ENCODE measurements at places on chromosomes 5 and 9.
A peak's percentile ranks its signal among the peaks of the same experiment; 100 is the strongest.

GRCh38 chr9:112021742-112022141 is 125.1 kb downstream of the UGCG start:
- no peak for DNase-seq

DNA sequence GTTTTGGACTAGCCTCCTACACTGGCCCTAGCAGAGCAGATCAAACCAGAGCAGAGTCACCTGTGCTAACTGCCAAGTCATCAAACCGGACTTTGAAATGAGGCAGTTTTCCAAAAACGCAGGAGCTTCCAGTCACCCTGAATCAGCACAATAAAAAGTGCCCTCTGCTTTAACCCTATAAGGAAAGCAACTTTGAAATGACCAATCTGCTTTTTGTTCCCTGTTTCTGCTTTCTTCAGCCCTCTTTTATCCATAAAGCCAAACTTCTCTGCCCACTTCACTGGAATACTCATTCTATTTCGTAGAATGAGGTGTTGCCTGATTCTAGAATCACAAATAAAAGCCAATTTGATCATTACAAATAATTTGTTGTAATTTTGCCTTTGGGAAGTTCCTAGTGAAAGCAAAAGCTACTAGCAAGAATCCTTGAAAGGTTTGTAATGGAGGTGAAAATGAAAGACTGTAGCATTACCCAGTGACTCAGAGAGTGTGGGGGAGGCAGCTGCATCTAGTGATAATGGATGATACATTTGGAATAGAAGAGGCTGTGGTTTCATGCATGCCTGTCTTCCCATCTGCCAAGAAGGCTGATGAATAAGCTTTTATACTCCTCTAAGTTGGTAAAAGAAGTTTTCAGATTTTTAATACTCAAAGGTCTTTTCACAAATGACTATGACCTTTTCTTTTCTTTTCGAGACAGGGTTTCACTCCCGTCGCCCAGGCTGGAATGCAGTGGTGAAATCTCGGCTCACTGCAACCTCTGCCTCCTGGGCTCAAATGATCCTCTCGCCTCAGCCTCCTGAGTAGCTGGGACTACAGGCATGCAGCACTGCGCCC is 14.9 kb downstream of the SPAAR start:
- no peak for DNase-seq

GRCh38 chr9:72292256-72292682 is 72.7 kb downstream of the ZFAND5 start:
- no peak for DNase-seq

DNA sequence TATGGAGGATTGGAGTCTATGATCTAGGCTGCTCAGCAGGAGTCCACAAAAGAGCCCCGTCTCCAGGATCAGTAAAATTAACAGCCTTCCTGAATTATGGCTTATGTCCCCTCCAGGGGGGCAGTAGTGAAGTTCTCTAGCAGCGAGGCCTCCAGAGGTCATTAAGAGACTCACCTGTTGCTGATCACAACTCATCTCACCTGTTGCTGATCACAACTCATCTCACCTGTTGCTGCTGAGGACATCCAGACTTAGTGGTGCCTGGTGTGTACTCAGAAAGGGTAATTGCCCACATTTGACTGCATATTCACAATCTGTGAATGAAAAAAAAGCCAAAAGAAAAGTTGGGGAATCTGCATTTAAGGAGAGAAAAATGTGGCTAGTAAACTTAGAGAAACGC is 129.5 kb downstream of the SMARCA2 start:
- DNase-seq, result no peak

GRCh38 chr5:142896325-142897007 is 126.3 kb downstream of the ARHGAP26 start:
- no peak for DNase-seq

- no peak for DNase-seq
Measured at GRCh38 chr9:79257790-79258351, 313.9 kb upstream of the TLE4 start.

- no peak for DNase-seq
Measured at GRCh38 chr5:147674411-147674810, 108.1 kb downstream of the JAKMIP2 start.

DNA sequence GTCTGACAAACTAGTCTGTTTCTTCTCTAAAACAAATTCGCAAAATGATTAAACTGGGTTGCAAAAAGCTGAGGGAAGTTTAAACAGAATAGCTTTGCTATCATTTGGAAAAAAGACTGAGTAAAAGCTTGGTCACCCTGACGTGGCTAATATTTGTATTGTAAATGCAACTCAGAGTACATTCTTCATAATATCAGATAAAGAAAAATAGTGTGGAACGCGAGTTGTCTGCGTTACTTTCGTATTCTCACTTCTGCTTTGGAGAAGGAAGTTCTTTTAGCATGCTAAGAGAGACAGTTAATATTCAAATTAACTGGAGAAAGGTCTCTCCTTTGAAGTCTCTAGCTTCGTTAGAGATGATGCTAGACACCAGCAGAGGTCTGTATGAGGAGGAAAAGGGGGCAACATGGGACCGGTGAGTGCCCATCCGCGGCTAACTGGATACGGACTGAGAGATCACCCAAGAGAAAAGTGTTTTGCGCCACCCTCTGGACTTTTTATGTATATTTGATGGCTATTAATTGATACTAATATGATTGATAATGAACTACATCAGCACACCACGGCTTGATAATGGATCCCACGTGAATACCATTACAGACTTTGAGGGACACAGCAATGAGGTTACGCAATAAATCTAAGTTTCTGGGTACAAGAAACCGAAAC is 2.9 kb upstream of the CNTRL start:
- DNase-seq, result peak; percentile 34

GRCh38 chr9:105690742-105691141 is 3.6 kb upstream of the TMEM38B start:
- no peak for DNase-seq

- DNase-seq, result no peak
Measured at GRCh38 chr9:99172124-99173091, 49.3 kb downstream of the ALG2 start.

- DNase-seq, result no peak
Measured at GRCh38 chr9:134442486-134443173, 116.4 kb downstream of the RXRA start.

- DNase-seq, result no peak
Measured at GRCh38 chr9:110939573-110939972, 98.7 kb downstream of the LPAR1 start.

DNA sequence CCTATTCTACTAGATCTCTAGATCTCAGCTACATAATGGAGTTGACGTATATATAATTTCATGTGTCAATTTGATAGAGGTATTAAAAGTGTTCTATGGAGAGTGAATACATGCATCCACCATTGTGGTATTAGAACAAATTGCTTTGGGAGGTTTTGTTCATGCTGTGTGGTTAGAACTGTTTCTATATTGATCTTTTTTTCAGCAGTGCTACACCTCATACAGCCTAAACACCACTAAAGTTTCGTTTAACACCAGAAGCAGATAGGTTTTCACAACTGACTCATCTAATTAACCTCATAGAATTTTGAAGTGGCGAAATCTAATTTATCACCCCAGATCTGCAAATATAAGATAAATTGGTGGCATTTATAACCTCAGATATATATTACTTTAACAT is 269.4 kb upstream of the SEMA6A start:
- DNase-seq, result no peak

- DNase-seq, result no peak
Measured at GRCh38 chr9:121667214-121667613, 15.8 kb downstream of the DAB2IP start.

DNA sequence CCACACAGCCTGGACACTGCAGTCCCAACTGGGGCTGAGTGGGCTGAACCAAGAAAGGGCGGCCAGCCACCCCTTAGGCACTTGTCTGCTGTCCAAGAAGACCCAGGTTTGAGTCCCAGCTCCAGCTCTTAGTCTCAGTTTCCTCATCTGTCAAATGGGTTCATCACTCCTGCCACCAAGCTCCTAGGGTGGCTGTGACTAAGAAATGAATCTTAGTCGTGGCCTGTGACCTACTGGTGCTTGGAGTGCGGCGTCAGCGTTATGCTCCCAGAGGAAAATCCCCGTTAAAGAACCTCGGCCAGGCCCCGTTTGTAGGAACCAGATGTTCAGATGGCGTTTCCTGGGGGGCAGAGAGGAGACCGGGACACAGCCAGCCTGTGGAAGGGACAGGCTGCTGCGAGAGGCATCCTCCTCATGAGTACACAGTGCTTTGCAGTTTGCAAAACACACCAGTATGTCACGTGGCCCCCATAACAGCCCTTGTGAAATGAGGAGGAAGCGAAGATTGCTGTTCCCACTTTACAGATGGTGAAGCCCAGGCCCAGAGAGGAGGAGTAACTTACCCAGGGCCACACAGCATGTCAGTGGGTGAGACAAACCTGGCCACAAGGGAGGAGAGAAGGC is 3.3 kb downstream of the FIBCD1 start:
- DNase-seq, result no peak

DNA sequence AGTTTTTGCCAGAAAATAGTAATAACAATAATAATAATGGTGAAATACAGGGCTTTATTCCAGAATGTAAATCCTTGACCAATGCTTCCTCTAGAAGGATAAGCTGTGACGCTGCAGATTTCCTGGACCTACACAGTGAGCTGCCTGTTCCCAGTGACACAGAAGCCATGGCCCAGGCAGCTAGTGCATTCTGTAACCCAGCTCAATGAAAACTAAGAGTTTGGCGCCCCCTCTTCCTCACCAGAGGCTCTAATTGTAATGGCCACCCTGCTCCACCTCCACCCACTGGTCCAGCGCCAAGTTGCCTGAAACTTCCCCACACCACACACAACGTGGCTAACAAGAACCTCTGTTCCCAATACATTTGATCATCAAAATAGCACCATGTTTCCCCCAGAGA is 248.1 kb downstream of the CETN3 start:
- DNase-seq, result peak; percentile 68

- DNase-seq, result no peak
Measured at GRCh38 chr5:145375521-145375920, 459.6 kb downstream of the PRELID2 start.

- DNase-seq, result peak; percentile 74
Measured at GRCh38 chr9:127022913-127023660, 99.3 kb downstream of the ANGPTL2 start.

- DNase-seq, result no peak
Measured at GRCh38 chr9:1294641-1295258, 244.6 kb downstream of the DMRT2 start.

- DNase-seq, result no peak
Measured at GRCh38 chr5:177332031-177332895, 19.2 kb downstream of the LMAN2 start.

GRCh38 chr9:124285903-124286291 is 28.1 kb downstream of the NEK6 start:
- DNase-seq, result peak; percentile 89

- DNase-seq, result no peak
Measured at GRCh38 chr5:36442352-36442751, 140.7 kb upstream of the RANBP3L start.

DNA sequence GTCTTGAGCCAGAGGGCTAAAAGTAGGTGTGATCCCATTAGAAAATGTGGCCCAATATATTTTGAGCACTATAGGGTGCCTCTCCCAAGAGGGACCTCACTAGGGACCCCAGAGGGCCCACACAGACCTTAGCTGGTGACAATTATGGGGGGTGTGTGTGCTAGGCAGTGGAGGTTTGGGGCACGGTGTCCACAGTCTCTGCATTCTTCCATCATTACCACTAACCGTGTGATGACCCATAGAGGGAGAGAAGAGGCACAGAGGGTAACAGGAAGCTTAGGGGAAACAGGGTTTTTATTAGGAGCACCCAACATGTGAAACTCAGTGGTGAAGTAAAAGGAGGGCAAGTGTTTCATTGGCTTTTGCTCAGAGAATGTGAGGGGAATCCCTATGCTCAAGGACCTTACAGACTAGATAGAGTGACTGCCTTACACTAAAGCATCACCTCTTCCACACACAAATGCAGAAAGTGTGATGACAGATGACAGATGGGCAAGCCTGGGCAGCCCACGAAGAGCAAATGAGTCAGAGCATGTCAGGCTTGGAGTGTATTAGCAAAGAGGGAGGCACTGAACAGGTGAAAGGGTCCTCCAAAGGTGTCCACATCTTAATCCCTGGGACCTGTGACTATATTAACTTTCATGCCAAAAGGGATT is 2.5 kb upstream of the ACTL7A start:
- no peak for DNase-seq

GRCh38 chr9:8078641-8079140 is 279.1 kb upstream of the DMAC1 start:
- no peak for DNase-seq

- no peak for DNase-seq
Measured at GRCh38 chr9:1606253-1606652, 408.9 kb upstream of the SMARCA2 start.

- no peak for DNase-seq
Measured at GRCh38 chr9:12790883-12791282, 16.1 kb downstream of the LURAP1L start.

GRCh38 chr9:95870906-95871305 is 4.6 kb upstream of the ERCC6L2 start:
- DNase-seq, result no peak

- DNase-seq, result no peak
Measured at GRCh38 chr5:123286891-123287290, 136.3 kb downstream of the CEP120 start.

DNA sequence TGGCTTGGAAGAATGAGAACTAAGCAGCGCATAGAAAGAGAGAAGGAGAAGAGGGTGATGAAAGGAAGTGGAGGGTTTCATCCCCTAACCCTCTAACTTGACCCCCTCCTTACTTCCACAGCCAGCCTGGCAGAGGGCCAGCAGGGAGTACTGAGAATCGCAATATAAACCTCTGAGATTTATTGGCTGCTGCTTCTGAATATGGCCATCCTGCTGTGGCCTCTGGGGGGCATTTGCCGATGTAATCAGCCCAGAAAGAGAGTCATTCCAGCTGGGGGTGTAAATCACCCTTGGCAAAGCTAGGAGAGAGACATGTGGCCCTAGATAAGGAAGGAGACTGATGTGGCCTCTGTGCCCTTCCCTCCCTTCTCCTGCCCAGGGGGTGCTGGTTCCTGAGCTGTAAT is 960 bp upstream of the GFRA3 start:
- DNase-seq, result no peak

DNA sequence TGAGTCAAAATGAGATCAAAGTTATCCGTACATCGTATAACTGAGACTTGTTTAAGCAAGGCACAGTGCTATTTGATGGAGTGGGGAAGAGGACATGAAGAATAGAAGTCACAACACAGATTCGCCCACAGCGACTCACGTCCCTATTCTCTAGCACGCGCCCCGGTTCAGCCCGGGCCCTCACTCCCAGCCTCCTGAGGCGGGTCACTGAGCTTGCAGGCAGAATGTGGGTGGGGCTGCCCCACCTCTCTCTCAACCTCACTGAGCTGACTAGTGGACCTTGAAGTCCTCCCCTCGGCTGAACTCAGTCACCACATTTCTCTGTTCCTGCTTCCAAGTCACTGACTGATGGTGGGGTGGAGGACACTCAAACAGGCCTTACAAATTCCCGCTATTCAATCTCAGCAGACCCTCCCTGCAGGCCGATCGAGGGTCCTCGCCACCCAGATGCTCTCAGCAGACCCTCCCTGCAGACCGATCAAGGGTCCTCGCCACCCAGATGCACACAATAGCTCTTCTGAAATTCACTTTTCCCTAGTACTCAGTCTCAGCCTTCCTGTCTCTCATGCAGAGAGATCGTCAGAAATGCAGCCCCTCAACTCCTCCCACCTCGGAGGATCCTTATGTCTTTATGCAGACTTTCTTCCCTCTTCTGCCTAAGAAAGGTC is 12.9 kb downstream of the GLDC start:
- DNase-seq, result no peak

All from tibial artery (tissue), 4 donors.